Left cardiac atrium (tissue), 4 donors: ENCODE measurements at places on chromosomes 3 and 15. TPM values are rescaled to one million over a fixed set of nuclear protein-coding genes. Genes with fewer than 3 reads are reported as not detected.

DNA sequence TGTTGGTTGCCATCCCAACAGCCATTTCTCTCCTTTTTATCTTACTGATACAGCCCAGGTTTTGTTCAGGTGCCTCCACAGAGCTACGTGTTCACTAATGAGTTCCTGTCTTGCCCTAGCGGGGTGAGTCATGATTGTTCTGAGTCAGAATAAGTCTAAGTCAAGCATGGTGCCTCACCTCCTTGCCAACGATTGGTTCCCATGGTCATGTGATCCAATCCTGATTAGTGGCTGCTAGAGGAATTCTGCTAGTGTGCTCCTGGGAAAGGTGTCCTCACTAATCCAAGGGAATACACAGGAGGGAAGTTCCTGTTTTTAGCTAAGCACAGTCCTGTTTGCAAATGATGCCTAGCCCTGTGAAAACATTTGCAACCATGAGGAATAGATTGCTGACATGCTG is 99.8 kb downstream of the NSUN3 start:
- DNase-seq, result no peak

GRCh38 chr15:81360491-81360890 is 13.5 kb downstream of the TMC3 start:
- DNase-seq, result no peak

DNA sequence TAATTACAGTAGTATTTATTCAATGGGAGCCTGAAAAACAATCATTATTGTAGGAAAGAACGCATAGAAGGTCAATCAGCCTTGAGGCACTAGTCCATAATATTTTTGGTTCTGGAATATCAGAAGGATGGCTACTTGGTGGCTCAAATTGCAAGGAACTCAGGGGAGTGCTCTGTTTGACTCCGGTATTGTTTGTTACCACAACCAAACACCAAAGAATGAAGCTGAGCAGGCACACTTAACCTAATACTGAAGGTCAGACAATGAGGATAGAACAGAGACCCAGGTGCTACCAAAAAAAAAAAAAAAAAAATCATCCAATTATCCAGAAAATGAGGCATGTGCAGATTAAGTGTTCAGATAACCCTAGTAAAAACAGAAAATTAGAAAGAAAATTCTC is 11.1 kb upstream of the SATB1 start:
- no peak for DNase-seq

DNA sequence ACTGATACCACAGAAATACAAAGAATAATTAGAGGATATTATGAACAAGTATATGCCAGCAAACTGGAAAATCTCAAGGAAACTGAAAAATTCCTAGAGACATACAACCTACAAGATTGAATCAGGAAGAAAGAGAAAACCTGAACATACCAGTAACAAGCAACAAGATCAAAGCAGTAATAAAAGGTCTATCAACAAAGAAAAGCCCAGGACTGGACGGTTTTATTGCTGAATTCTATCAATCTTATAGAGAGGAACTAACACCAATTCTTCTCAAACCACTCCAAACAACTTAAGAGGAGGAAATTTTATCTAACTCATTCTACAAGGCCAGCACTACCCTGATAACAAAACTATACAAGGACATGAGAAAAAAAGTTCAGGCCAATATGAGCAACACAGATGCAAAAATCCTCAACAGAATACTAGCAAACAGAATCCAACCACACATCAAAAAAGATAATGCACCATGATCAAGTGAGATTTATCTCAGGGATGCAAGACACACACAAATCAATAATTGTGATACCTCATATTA is 71.1 kb upstream of the IMPG2 start:
- DNase-seq, result no peak

QARS1 gene
- total RNA-seq, result 166 TPM
